ENCODE measurements at places on chromosomes 2 and 18. TPM values are rescaled to one million over a fixed set of nuclear protein-coding genes. Genes with fewer than 3 reads are reported as not detected.

DNA sequence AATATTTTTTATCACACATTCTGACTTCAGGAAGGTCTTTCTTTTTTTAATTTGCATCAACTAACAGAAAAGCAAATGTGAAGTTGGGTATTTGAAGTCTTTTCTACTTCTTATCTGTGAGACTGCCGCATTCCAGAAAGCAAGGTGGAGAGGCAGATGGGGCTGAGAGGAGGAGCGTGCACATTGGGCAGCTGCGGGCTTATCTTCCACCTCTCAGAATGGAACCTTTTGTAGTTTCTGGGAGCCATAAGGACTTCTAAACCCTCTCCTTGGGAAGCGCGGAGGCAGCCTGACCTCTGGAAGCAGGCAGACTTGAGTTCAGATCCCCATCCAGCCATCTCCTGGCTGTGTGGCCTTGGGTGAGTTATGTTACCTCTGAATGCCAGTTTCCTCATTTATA lies 3.9 kb downstream of the MAPRE3 start:
- no peak for DNase-seq

The STAT4 gene
- 0.46 TPM for total RNA-seq

DNA sequence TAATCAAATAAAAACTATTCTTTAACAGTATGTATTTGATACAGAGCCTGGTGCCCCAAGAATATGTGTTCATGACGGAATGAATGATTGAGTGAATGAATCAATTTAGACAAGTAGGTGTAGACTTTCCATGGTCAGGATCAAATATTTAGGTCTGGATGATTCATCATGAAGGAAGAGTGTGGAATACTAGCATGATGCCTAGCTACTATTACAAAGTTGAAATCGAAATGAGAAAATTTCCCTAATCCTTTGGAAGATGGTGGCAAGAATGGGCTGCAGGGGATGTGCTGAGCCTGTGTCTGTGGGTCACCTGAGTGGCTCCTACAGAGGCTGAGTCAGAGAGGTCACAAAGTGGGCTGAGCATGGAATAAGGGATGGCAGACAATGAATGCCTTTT lies 3.1 kb upstream of the MALT1 start:
- DNase-seq, result no peak

DNA sequence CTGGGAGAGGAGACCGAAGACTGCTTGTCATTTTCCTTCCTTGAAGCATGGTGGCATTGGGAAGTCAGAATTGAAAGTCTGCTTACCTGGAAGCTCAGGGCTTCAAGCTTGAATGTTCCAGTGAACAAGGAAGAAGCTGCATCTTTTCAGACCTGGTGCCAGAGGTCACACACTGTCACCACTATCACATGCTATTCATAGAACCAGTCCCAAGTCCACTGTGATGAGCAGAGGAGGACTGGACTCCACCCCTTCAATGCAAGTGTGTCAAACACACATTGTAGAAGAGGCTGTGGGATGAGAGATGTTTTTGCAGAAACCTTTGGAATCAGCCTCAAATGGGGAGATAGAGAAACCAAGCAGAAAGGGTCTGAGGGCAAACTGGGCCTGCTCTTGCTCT lies 81.4 kb downstream of the LYPD1 start:
- DNase-seq, result no peak

The NLRC4 gene
- total RNA-seq, result not detected

The SLC30A3 gene
- total RNA-seq, result 16.7 TPM

The LAMA3 gene
- total RNA-seq, result 7.1 TPM

The LAMA1 gene
- total RNA-seq, result not detected

The REEP1 gene
- 0.53 TPM for total RNA-seq

The NTSR2 gene
- not detected for total RNA-seq

DNA sequence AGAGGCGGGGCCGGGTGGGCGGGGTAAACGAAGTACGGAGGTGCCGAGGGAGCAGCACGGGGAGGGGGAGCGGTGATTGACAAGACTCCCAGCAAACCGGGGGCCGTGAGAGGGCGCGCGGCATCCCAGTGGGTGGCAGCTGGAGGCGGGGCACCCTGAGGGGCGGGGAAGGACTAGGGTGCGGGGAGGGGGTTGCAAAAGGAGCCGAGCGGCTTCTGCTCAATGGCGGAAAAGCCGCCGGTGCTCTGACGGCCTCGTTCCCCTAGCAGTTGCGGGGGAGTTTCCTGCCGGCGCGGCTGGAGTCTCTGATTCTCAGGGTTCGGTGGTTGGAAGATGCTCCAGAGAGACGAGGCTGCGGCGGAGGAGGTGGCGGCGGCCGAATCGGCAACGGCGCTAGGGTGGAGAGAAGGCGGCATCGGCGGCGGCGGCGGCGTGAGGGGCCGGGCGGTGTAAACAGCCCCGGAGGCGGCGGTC lies at the start of gene PPM1B:
PPM1B (plus strand) TSS at position 195 of the 474 bp plus-strand sequence. CDS start 32,325 bp downstream, outside the sequence.
- no peak for DNase-seq

The HOXD10 gene
- total RNA-seq, result not detected
